ENCODE measurements at places on chromosomes 6 and 20.

- no peak for DNase-seq
- H3K36me3 ChIP-seq: no peaks in the 10 kb centered on the region
- no peaks in the 10 kb centered on the region for H3K27me3 ChIP-seq
- H3K4me3 ChIP-seq: no peak overlapping the region
- H3K4me1 ChIP-seq: no peaks in the 10 kb centered on the region
- H3K27ac ChIP-seq: no peak overlapping the region
Measured at GRCh38 chr6:156919814-156920369, 142.7 kb downstream of the ARID1B start.

DNA sequence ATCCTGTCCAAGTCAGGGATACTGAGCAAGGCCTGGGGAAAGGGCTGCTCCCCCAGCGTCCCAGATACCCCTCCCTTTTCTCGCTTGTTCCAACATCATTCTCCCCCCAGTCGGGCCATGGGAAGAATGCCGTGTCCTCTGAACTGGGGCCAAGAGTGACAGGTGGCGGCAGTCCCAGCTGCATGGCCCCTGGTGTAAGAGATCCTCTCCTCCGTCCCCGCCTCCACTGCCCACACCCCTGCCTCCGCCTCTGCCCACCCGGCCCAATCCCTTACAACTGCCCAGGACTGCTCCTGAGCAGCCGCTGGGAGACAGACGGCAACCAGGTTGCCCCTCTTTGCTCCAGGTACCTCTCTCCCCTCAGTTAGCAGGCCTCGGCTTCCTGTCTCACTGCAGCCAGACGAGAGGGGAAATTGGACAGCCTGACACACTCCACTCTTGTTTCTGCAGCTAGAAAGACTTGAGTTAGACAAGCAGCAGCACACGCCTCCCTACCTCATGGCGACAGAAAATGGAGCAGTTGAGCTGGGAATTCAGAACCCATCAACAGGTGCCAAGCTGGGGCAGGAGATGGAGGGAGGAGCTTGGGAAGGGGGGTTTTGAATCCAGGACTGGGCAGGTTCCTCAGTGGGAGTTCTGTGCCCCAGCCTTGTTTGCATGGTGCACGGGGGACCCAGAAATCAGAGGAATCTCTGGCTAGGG is at the start of gene MYLK2:
Gene MYLK2, plus strand, starts transcription at position 274 of the 702 bp plus-strand sequence. Its CDS starts 225 bp downstream, at position 499.
- no peaks in the 10 kb centered on the region for H3K36me3 ChIP-seq
- no peak within 1 kb of the TSS for H3K27ac ChIP-seq
- no peak for DNase-seq
- no peak within 1 kb of the TSS for H3K4me3 ChIP-seq
- H3K27me3 ChIP-seq: no peaks in the 10 kb centered on the region

DNA sequence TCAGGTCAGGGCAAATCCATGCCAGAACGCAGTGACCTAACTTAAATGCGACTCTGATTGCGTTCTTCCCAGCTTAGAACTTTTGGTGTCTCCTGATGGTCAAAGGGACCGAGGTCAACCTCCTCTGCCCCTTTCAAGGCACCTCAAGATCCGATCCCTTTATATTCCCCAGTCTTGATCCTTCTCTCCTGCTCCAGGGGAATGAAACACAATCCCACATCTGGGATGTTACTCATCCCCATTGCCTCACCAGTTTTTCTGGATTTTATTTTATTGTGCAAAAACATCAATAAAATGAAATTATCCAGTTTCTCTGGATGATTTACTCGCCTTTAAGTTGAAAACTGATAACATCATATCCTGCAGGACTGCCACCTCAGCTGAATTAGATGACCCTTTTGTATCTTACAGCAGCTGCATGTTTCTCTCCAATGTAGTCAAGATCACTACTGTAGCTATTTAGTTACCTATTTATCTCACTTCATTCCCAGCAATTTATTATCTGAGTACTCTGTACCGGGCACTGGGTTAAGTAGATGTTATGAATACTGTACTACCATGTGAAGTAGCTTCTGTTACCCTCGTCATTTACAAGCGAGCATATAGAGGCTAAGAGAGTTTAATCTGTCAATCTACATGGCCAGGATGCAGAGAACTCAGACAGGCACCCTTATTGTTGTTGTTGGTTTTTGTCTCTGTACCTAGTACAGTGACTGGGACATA is 44.0 kb downstream of the IRAK1BP1 start:
- no peaks in the 10 kb centered on the region for H3K27me3 ChIP-seq
- no peaks in the 10 kb centered on the region for H3K36me3 ChIP-seq
- peaks cover 12% of the 10 kb centered on the region for H3K4me1 ChIP-seq

- no peaks in the 10 kb centered on the region for H3K27me3 ChIP-seq
- no peak overlapping the region for H3K27ac ChIP-seq
- no peak for DNase-seq
Measured at GRCh38 chr6:141808662-141809061, 324.1 kb upstream of the GJE1 start.

GRCh38 chr6:42448927-42449659 is 2.6 kb downstream of the TRERF1 start:
- H3K36me3 ChIP-seq: no peaks in the 10 kb centered on the region
- H3K27me3 ChIP-seq: no peaks in the 10 kb centered on the region
- H3K4me1 ChIP-seq: peaks cover 44% of the 10 kb centered on the region

DNA sequence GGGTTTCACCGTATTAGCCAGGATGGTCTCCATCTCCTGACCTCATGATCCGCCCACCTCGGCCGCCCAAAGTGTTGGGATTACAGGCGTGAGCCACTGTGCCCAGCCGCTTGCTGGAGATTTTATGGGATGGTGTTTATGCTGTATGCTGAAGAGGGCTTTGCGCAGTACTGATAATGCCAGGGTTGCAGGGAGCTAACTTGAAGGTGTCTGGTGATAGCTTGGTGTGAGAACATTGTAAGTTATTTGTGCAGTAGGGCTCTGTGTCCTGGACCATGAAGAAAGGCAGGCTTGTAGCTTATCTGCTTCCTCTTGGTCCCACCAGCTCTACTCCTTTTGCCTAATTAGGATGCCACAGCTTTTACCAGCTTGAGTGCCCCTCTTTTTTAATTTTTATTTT is 157.0 kb upstream of the DTNBP1 start:
- no peaks in the 10 kb centered on the region for H3K36me3 ChIP-seq
- H3K27me3 ChIP-seq: no peaks in the 10 kb centered on the region
- H3K4me1 ChIP-seq: no peaks in the 10 kb centered on the region
- H3K27ac ChIP-seq: no peak overlapping the region
- no peak overlapping the region for H3K4me3 ChIP-seq
- DNase-seq: no peak

All from sigmoid colon (tissue), 7 donors.